ENCODE measurements at places on chromosomes 7 and 10.

DNA sequence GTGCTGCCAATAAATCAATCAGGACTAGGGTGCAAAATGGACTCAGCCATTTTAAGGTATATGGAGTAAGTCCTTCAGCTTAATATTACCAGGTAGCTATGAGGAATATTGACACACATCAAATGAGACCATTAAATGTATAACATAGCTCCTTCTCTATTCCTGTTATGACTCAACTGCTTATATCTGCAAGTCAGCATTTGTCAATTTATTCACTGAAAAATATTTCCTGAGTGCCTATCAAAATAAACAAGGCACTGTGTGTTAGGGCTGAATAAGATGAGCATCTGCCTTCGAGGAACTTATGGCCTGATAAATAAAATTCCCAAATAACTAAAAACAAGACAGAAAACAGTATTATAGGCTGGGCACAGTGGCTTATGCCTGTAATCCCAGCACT, 113.8 kb downstream of the CDK6 start:
- DNase-seq = no peak

- DNase-seq = no peak
Measured at GRCh38 chr7:133801341-133801740, 325.8 kb upstream of the LRGUK start.

DNA sequence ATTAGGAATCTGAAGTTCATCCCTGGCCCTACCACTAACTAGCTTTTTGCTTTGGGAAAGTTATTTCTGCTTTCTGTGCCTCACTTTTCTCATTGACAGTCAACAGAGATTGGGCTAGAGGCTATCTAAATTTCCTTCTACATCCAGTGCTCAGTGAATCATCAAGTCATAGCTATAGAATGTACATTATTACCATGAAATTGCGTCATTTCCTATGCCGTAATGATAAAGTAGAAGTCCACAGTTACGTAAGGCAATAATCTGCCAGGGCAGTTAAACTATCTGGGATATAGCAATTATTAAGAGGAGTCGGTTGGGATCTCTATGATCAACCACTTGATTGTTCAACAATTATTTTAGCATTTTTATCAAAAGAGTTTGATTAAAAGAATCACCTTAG, 64.4 kb downstream of the ITGB8 start:
- no peak for DNase-seq

DNA sequence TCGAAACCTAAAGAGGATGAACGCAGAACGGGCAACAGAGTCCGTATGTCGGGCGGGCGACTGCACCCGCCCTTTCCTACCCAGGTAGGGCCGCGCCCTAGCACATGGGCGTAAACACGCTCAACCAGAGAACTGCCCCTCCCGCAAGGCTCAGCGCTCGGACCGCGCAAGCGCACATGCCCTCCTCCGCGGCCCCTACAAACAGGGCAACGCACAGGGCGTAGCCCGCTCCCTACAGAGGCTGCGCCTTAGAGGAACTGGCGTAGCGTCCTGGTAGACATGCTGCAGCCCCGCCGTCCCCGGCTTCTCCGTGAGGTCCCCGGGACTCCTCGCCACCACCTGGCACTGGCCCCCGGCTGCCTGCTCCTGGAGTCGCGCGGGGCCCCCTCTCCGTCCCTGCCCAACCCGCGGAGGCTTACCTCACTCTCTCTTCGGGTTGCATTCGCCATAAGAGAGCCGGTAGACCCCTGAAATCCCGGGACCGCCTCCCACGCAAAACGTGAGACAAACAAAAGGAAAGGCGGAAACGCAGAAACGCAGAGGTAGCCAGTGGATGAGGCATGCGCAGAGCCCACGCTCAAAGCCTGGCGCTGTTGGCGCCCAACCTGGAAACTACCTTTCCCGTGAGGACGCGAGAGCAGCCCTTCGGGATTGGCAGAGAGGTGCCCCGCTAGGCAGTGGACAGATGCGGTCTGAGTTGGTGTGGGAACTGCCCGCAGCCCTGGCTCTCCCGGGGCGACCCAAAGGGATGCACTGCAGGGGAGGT, at the start of gene ZNF33B:
Gene ZNF33B, minus strand, starts transcription at position 516 of the 766 bp plus-strand sequence. CDS start 1,642 bp downstream, outside the sequence.
- DNase-seq = peak; percentile 96

DNA sequence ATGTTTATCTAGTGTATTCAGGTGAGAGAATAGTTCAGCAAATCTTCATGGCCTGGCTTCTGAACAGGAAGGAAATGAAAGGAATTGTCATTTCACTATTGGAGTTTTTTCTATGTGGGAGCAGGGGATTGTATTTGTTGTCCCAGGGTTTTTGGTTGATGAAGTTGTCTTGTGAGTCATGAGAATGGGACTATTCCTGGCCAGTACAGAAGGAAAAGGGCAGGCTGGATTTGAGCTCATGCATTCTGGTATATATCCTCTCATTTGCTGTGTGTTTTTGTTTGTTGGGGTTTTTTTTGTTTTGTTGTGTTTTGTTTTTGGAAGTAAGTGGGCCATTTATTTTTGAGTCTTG, 101.2 kb upstream of the MKLN1 start:
- DNase-seq = no peak

DNA sequence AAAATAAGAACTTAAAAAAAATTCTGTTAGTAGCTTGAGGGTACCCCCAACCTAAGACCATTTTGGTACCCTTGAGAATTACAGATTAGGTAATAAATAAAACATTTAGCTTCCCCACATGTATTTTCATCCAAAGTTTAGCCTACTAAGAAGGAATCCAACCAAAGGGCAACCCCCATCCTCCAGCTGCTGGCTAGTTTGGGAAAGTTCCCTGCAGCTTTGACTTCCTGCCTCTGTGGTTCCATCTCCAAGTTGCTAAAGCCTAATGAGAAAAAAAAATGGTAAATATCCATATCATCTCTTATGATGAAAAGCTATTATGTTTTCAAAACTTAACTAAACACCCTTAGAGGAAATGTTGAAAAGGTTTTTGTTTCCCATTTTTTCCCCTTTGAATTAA, 547.2 kb downstream of the ANKRD7 start:
- no peak for DNase-seq

DNA sequence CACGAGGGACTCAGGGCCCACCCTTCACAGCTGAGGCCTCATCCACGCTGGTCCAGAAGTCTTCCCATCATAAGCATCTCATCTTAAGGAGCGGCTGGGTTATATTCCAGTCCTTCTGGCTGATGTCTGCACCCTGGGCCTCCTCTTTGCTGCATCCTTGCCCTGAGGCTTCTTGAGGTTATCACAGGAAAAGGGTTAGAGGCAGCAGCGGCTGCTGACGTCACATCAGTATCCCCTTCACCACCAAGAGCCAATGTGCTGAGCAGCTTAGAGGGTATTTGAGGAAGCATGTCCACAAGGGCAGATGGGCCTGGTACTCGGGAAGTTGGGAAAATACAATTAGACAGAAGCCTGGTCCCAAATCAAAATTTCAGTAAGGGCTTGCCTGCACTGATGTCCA, 125.1 kb downstream of the PLXNA4 start:
- DNase-seq = peak; percentile 54

- no peak for DNase-seq
Measured at GRCh38 chr10:90319188-90319914, 538.5 kb downstream of the HTR7 start.

DNA sequence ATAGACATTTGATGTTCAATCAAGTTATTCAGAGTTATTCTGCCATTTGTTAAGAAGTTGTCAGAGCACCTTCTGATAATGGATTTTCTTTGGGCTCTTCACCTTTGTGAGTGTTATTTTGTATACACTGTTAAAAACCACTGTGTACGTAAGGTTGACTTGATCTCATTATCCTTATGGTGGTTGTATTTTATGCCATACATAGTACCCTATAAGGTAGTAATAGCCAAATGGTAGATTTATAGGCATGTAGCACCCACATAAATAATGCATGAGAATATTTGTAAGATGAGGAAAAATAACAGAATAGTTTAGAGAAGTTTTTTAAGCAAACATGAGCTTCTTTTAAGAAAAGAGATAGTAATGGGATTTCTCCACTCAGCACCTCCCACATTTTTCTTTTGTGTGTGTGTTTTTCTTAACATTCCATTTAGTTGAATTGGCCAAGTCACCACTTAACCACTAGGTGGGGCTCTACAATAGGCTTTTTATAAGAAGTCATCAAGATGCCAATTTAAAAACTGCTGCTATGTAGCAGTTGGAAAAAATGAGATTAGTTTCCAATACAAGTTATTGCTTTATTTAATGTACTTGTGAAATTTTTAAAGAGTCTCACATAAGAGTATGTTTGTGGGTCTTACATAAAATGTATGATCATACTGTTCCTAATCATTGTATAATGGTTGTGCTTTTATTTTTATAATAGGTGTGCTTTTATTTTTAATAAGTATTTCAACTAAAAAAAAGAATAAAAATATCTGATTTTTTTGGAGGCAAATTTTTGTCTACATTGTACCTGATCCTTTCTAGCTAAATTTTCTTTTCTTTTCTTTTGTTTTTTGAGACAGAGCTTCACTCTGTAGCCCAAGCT, 41.1 kb upstream of the STMP1 start:
- DNase-seq = peak; percentile 58

DNA sequence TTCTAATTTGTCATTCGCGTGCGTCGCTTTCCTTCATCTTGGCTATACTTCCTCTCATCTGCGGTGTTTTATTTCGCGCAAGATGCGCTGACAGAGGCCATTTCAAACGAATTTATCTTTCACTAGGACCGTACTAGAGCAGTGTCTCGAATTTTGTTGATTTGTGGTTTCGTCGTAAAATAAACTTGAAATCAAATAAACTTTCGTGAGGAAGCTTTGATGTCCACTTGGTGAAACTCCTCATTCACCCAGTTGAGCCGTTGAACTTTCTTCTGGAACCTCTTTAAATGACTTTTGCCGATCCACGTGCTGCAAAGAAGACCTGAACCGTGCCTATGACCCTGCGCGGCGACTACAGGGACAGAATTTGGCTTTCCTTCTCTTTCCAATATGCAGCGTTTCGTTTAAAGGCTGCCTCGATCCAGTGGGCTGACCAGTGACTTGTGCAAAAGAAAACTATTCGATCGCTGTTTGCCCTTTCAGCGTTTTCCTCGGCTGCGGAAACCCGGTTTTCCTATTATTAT, 163.9 kb upstream of the PPP1R3A start:
- no peak for DNase-seq

- no peak for DNase-seq
Measured at GRCh38 chr7:68679459-68680234, 918.6 kb upstream of the AUTS2 start.

DNA sequence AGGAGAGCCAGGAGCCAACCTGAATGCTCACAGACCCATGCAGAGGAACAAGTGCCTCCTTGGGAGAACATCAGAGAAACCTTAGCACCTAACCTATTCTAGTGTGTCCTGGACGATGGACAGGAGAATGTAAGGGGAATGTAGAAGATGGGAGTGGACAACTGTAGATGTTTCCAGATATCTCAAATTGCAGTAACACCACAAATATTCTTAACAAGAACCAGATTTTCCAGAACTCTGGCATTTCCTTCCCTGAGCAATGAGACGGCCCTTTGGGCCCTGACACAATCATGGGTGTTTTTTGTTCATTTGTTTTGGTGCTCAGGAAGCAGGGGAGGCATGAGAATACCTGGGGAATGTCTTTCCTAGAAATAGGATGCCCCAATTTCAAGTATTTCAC, 196.1 kb upstream of the PRSS1 start:
- DNase-seq = no peak

DNA sequence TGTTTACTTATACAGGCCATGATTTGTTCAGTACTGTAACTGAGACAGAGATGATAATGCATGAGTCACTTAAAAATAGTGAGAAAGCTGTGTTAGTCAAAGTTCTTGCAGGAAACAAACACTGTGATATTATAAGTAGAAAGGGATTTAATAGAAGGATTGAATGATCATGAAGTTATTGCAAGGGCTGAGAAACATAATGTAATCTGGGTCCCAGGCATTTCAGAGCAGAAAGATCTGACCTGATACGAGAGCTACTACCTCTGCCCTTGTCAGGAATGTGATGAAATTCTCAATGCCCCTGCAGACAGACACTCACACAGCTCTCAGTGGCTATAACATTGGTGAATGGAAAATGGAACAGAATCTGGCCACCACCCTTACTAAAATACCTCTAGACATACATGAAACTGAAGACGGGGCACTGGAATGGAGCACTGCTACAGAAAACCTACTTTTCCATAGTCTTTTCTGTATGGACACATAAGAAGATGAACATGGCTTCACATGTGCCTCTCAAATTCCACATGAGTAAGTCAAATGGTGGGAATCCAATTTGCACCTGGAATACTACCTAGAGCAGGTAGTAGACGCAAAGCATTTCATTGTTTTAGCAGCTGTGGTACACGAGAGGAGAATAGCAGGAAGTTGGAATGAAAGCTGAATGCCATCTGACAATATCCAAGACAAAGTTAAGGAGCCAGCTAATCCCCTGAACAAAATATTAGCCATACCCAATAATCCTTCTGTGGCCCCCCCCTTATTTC, 19.1 kb upstream of the VWDE start:
- DNase-seq = no peak

- DNase-seq = no peak
Measured at GRCh38 chr7:147079921-147080420, 963.4 kb downstream of the CNTNAP2 start.

DNA sequence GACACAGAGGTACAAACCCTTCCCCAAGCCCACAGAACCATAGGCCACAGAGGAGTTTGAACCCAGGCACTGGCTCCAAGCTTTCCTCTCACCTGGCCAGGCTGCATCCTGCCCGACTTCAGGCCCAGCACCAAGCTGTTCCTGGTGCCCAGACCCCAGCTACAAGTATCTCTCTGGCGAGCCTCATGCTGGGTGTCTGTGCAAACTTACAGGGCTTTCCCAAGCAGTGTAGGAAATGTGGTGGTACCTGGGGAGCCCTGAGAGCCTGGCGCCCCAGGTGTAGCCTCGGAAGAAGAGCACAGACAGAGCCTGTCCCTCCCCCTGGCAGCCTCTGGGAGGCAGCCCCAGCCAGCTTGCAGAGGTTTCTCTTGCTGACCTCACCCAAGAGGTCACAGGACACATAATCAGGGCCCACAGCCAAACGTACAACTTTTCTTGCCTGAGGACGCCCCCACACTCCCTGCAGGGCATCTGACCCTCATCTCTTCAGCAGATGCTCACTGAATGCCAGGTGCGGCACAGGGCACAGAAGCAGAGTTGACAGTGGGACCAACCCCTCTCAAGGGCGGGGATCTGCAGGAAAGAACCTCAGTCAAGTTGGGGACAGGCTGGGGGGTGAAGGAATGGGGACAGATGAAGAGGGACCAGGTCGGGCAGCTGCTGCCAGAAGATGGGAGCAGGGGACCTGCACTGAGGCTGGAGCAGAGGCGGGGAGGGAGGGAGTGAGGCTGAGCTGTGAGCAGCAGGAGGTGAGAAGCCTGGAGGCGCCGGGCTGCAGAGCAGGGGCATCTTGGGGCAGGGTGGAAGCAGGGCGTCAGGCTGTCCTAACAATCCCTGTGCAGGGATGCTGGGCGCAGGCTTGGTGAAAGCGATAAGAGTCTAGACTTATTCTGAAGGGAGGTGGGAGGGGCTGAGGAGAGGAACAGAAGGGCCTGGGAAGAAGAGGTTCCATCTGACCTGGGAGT, 16.3 kb upstream of the MYL7 start:
- no peak for DNase-seq

DNA sequence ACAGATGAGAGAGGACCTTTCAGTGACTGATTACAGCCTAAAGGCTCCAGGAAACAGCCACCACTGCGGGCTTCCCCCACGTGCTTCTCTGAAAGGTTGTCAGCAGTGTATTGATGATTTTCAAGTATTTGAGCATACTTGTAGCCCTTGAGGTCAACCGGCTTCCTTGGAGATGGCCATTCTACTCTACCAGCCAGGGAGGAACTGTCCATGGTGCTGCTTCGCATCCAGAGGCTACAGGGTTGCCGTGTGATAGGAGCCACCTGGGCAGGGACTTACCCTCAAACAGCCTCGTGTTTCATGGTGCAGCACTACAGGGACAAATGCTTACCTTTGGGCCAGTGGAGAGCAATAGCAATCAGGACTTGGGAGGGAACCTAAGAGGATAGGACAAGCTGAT, 179.5 kb downstream of the DPP6 start:
- no peak for DNase-seq

- no peak for DNase-seq
Measured at GRCh38 chr10:46250481-46250880, 36.3 kb upstream of the ANTXRL start.
